Hepatocyte (in vitro differentiated cells): ENCODE measurements at places on chromosomes 5 and 9. TPM values are rescaled to one million over a fixed set of nuclear protein-coding genes. Genes with fewer than 3 reads are reported as not detected.

The ARL14EPL gene
- 0.07 TPM in 1 of 2 replicates, not detected in the other for total RNA-seq

The CD180 gene
- 0.07 and 0.12 TPM in 2 replicates for total RNA-seq

The DCANP1 gene
- not detected in 2 replicates for total RNA-seq

The DOCK8 gene
- total RNA-seq, result 5.1 and 6.6 TPM in 2 replicates

The SLC6A19 gene
- 5.2 and 6.7 TPM in 2 replicates for total RNA-seq

The NR5A1 gene
- 0.07 and 0.20 TPM in 2 replicates for total RNA-seq

The ADCY2 gene
- total RNA-seq, result 8.4 and 8.5 TPM in 2 replicates

The PCDHB13 gene
- 1.9 and 2.0 TPM in 2 replicates for total RNA-seq

The FOXI1 gene
- not detected in 2 replicates for total RNA-seq

The ARHGAP26 gene
- 16.5 and 20.0 TPM in 2 replicates for total RNA-seq

The AGXT2 gene
- 8.0 and 8.1 TPM in 2 replicates for total RNA-seq

The PCDHGB1 gene
- total RNA-seq, result 0.24 and 0.53 TPM in 2 replicates

The LEAP2 gene
- 19.2 and 22.6 TPM in 2 replicates for total RNA-seq

The GADD45G gene
- total RNA-seq, result 14.7 and 15.7 TPM in 2 replicates

The ADAMTS19 gene
- total RNA-seq, result 5.0 and 10.5 TPM in 2 replicates

The PAPPA gene
- 8.9 and 12.3 TPM in 2 replicates for total RNA-seq

The MYMK gene
- not detected in 2 replicates for total RNA-seq

The AIF1L gene
- total RNA-seq, result 4.2 and 5.3 TPM in 2 replicates

The CDH9 gene
- total RNA-seq, result 0.53 and 2.2 TPM in 2 replicates

The BARHL1 gene
- total RNA-seq, result not detected in 2 replicates
